ENCODE measurements at places on chromosomes 1 and 21.

DNA sequence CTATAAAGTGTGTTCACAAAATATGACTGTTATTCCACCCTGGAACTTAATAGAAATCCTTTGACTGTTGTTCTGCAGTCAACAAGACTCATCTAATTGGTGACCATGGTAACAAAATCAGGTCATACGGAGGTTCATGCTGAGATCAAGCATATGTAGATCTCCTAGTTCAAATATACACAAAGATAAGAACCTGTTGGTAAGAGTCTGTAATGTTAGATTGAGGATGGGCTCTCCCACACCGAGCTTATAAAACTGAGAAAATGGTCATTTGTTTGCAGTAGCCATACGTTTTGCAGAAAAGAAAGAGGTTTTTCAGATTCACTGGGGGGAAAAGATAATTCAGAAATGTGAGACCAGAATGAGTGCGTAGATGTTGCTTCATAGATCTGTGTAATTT lies 468.1 kb downstream of the RPS6KC1 start:
- peak; percentile 85 for DNase-seq

GRCh38 chr1:64594446-64594845 lies 124.5 kb downstream of the CACHD1 start:
- no peak for DNase-seq

DNA sequence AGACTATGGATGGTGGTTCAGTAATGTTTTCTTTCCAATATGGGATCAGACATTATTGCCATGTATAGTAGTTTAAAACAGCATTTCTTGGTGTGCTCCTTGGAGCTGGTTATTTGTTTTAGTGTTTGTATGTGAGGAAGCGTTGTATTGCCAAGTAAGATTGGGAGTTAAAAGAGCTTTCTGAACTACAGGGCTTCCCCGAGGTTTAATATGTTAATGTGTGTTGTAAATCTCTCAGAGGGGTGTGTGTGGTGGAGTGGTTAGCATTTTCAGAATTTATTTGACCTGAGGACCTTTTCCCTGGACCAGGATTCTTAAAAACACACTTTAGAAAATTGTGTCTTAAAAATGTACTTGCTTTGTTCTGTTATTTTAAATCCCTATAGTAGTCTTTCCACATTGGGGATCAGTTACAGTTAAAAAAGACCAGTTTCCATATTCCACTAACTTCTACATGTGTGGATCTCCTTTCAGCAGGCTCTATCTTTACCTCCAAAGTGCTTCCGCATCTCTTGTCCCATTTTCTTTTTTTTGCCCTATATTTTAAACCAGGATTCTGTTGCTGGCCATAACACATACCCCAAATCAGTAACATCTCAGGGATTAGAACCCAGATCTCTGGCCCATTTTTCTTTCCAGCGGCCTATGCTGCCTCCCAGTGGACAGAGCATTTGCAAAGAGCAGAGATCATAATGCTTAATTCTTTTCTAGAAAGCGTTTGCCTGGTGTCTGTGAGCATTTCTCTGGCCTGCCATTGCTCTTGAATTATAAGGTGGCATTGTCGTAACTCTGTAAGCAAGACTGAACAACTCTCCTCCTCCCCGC lies 58.6 kb downstream of the PBX1 start:
- peak; percentile 64 for DNase-seq

- no peak for DNase-seq
These were observed 3.7 kb downstream of the LYPLAL1 start for GRCh38 chr1:219177363-219177762.

- no peak for DNase-seq
These were observed 15.9 kb upstream of the IFI6 start for GRCh38 chr1:27687906-27688305.
